Adrenal gland (tissue), 19 donors: ENCODE measurements at places on chromosomes 7 and 10. TPM values are rescaled to one million over a fixed set of nuclear protein-coding genes. Genes with fewer than 3 reads are reported as not detected.

The CALCR gene
- 0.23 TPM for total RNA-seq

The GRM8 gene
- total RNA-seq: 0.34 TPM

DNA sequence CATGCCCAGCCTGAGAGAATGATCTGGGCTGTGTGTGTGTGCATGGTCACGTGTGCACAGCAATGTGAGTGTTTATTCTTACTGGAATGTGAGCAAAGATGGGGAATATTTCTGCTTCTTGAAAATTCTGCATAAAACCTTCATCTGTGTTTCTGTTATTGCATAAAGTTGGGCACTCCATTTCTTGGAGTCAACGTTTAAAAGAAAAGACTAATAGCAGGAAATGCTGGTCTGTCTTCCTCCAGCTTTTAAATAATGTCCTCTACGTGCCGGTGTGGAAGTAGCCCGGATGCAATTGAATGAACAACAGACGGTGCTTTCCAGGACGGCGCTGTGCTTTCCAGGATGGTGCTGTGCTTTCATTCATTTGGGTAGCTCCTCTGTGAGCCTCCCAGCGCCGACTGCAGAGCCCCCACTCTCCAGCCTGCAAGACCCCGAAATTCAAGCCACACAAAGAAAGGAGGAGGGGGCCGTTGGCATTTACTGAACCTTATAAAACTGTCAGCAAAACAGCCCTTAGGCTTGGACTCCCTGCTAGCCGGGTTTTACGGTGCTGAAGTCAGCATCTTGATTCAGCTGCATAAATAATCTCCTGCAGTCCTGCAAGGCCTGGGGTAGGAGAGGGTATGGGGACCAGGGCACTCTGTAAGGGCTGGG, 158.2 kb upstream of the PRKCQ start:
- H3K27ac ChIP-seq: no peak overlapping the region
- H3K36me3 ChIP-seq: no peaks in the 10 kb centered on the region
- no peak overlapping the region for H3K4me3 ChIP-seq
- H3K4me1 ChIP-seq: no peaks in the 10 kb centered on the region

- DNase-seq: no peak
- H3K27ac ChIP-seq: no peak overlapping the region
- no peak overlapping the region for H3K4me3 ChIP-seq
Observed at GRCh38 chr10:74244097-74244685, 93.2 kb downstream of the ADK start.

GRCh38 chr10:84138478-84139125, 707 bp upstream of the GHITM start:
- H3K4me3 ChIP-seq: peak overlapping the region; percentile 99
- H3K27me3 ChIP-seq: no peaks in the 10 kb centered on the region
- DNase-seq: peak; percentile 71
- H3K36me3 ChIP-seq: no peaks in the 10 kb centered on the region
- peak overlapping the region; percentile 39 for H3K27ac ChIP-seq

- no peaks in the 10 kb centered on the region for H3K4me1 ChIP-seq
- no peak overlapping the region for H3K4me3 ChIP-seq
- H3K27me3 ChIP-seq: no peaks in the 10 kb centered on the region
- no peaks in the 10 kb centered on the region for H3K36me3 ChIP-seq
- no peak for DNase-seq
- H3K27ac ChIP-seq: no peak overlapping the region
Observed at GRCh38 chr10:127374901-127375300, 174.2 kb upstream of the NPS start.

DNA sequence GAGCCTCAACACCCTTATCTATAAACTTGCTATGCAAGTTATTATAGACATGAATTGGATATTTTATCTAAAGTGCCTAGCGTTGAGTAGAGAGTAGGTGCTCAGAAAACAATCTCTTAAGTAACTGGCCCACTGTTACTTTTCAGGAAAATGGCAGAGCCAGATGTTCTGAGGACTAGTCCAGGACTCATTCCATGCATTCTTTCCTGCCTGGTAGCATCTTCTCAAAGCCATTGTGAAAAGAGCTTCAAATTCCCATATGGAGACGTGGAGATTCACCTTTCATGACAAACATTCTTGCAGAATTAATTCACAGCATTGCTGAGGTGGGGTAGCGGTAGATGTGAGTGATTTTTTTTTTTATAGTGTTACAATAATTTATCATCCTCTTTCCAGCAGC, 35.9 kb upstream of the ITPRID1 start:
- no peak for DNase-seq
- H3K36me3 ChIP-seq: no peaks in the 10 kb centered on the region
- H3K4me1 ChIP-seq: no peaks in the 10 kb centered on the region
- no peak overlapping the region for H3K27ac ChIP-seq

DNA sequence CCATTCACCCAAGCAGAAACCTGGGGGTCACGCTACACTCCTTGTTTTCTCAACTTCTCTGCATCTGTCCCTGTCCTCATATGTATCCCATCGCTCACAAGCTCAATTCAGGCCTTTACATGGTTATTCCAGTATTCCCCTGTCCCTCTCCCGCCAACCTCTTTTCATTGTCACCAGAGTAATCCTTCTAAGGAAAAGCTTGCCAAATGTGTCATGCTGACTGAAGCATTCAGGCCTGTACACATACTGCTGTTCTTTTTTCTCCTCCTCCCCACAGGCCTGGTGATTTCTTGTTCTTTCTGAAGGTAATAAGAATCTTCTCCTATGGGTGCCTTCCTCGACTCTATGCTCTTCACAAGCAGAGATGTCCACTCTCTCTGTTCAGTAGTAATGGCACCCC, 282.2 kb downstream of the PHTF2 start:
- no peak for DNase-seq
- H3K27me3 ChIP-seq: no peaks in the 10 kb centered on the region
- no peak overlapping the region for H3K4me3 ChIP-seq
- H3K4me1 ChIP-seq: no peaks in the 10 kb centered on the region
- no peak overlapping the region for H3K27ac ChIP-seq
